ENCODE measurements at places on chromosomes 16 and 17. TPM values are rescaled to one million over a fixed set of nuclear protein-coding genes. Genes with fewer than 3 reads are reported as not detected.

The SEPTIN12 gene
- not detected for total RNA-seq

The SLFN14 gene
- 0.31 TPM for total RNA-seq

The FAM20A gene
- 9.7 TPM for total RNA-seq

The EVPL gene
- total RNA-seq: not detected

The ZNF286A gene
- 12.7 TPM for total RNA-seq

The PRR29 gene
- total RNA-seq: 0.15 TPM

The NPLOC4 gene
- total RNA-seq: 105 TPM

The CCL16 gene
- total RNA-seq: 0.19 TPM

The CCL15 gene
- not detected for total RNA-seq

Measured in heart left ventricle (tissue), 16 donors.